SIG-M5 (cell line): ENCODE measurements at places on chromosomes 6 and 20.

DNA sequence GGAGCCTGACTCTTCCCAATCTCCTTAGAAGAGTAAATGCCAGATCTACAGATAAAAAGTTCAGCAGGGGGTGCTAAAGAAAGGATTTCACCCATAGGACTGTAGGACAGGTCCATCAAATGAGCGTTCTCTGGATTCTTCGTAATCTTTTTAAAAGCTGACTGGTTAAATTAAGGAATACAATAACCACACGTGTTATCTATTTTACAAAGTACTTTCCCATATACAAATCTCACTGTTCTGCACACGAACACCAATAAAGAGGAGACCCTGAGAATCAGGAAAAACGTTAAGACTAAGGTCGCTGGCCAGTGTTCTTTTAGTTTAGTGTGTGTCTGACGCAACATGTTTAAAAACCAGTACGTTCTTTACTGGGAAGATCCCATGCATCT is 542 bp downstream of the TUBE1 start:
- DNase-seq, result no peak

DNA sequence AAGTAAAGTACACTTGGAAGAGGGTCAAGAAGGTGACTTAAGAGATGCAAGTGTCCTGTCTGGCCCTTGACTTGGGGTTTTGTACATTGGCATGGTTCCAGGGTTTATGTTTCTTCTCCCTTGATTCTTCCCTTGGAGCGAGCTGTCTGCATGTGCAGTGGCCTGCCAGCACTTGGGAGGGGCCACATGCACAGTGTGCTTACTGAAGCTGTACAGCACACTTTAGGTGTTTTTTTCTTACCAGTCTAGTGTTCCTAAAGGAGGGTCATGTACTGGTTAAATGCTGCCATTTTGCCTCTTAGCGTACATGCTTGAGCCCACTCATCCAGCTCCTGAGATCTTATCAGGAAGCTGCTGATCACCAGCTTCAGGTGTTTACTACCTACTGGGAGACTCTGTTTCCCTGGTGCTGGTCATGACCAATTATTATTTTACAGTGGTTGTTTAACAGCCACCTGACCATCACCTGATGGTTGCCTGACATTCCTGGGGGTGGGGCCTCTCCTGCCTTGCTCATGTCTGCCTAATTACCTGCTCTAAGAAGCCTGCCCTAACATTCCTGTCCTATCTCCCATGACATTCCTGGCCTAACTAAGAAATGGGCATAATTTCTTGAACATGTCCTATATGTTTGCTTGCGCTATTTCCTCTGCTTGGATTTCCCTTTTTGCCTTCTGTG is 182.9 kb downstream of the MCHR2 start:
- no peak for DNase-seq

GRCh38 chr6:132937466-132937906 is 123.1 kb downstream of the RPS12 start:
- DNase-seq, result no peak

DNA sequence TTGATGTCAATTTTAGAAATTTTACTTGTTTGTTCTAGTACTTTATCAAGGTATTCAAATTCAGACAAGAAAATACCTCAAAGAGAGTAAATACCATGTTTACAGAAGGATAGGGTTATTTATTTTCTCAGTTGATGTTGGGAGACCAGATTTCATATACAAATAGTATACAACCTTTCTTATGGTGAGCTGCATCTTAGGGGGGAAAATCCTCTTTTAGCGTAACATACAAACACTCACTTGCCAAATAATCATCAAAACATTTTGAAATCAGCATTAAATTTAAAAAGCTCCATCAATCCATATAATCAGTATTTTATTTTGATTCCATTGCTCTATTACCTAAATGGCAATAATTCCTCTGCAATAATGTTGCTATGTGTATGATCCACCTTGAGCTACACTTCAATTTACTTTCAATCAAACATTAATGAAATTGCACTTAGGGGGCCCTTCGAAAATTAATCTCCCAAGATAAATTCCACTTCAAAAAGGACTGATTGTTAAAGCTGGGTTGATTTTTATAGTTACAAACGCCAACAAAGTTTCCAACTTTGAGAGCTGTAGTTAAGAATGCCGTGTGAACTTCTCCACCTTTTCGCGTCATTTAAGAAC is 2.2 kb downstream of the NKX2-4 start:
- no peak for DNase-seq

DNA sequence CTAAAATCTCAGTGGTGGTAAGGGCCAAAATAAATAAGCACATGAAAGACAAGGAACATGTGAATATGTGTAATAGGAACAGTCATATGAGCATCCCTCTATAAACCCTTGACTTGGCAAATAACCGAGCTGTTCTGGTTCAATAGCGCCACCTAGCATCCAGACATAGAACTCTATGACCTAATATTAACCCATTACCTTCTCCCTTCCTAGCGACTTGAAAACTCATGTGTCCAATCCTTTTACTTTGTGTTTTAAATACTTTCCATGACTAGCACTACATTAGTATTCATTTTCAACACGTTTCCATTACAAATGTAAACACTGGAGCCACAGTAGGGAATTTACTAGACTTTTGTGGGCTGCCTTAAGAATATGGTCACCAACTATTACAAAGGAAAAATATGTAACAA is 279.7 kb downstream of the UST start:
- DNase-seq, result no peak

DNA sequence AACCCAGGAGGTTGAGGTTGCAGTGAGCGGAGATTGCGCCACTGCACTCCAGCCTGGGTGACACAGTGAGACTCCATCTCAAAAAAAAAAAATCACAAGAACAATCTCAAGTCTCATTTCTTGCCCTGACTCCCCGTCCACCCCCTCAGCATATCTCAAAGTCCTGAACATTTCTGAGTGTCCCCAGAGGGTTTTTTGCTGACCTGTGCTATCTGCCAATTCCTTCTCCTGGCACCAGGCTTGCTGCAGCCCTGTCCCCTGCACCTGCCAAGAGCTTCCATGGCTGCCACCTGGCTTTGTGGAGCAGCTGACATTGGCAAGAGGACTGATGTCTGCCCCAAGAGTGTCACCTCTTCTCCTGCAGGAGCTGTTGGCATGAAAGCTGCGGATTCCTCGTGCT is 54.9 kb upstream of the PTPRT start:
- no peak for DNase-seq

GRCh38 chr6:107956181-107956580 is 1.8 kb downstream of the SEC63 start:
- DNase-seq, result no peak

DNA sequence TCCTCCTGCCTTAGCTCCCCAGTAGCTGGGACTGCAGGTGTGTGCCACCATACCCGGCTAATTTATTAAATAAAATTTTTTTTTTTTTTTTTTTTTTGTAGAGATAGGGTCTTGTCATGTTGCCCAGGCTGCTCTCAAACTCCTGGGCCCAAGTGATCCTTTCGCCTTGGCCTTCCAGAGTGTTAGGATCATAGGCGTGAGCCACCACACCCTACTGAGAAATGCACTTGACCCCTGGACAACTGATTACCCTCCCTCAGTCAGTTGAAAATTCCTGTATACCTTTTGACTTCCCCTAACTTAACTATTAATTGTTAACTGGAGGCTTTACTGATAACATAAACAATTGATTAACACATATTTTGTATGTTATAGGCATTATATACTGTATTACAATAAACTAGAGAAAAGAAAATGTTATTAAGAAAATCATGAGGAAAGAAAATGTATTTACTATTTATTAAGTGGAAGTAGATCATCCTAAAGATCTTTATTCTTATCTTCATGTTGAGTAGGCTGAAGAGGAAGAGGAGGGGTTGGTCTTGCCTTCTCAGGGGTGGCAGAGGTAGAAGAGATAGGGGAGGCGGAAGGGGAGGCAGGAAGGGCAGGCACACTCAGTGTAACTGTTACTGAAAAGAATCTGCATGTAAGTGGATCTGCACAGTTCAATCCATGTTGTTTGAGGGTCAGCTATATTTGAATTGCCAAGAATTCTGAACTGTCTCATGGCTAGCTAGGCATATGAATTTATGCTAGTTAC is 104.3 kb downstream of the FARS2 start:
- DNase-seq, result no peak

DNA sequence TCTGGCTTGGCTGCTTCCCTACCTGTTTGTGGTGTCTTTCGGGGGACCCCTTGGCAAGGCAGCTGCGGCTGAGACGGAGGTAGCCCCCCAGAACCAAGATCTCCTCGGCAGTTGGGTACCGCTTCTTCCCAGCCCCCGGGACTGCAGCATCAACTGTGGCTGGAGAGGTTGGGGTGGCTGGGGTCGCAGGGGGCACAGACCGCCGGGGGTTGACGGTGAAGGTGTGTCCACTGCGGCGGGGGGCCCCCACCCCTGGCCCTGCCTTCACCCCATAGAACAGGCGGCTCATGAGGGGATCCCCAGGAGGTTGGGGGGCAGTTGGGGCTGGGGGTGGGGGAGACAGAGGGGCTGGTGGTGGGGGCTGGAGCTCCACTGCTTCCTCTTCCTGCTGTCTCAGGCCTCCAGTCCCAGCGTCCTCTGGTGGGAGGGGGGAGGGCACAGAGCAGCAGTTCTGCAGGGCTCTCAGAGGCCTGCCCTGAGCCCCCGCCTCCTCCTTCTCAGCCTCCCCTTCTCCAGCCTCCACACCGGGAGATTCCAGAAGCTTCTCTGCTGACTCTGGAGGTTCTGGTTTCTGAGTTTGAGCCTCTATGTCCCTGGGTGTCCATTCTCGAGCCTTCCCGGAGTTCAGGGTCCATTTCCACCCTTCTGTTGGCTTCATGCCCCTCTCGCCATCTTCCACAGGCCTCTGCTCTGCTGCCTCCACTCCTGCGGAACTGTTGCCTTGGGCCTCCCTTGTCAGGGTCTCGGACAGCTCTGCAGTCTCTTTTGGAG is 1.9 kb downstream of the PPP1R18 start:
- no peak for DNase-seq

GRCh38 chr6:18025596-18025995 is 38.2 kb upstream of the KIF13A start:
- no peak for DNase-seq

DNA sequence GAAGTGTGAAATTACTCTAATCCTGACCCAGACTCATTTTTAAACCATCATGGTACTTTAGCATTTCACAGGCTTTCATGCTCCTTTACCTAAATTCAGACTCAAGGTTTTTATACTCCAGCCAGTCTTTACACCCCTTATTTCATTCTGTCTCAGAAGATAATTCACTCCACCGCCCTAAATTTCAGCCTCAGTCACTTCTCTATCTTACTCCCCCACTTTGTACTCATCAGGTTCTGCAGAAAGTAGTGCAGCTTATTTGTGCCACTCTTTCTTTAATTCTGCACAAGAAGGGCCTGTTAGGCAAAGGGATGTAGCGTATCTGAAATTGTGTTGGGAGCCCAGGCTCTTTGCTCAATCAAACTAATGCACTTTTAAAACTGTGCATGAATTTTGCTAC is 205.5 kb downstream of the ARHGAP18 start:
- DNase-seq, result no peak

GRCh38 chr6:22152841-22153240 is 144.0 kb downstream of the PRL start:
- DNase-seq, result no peak

DNA sequence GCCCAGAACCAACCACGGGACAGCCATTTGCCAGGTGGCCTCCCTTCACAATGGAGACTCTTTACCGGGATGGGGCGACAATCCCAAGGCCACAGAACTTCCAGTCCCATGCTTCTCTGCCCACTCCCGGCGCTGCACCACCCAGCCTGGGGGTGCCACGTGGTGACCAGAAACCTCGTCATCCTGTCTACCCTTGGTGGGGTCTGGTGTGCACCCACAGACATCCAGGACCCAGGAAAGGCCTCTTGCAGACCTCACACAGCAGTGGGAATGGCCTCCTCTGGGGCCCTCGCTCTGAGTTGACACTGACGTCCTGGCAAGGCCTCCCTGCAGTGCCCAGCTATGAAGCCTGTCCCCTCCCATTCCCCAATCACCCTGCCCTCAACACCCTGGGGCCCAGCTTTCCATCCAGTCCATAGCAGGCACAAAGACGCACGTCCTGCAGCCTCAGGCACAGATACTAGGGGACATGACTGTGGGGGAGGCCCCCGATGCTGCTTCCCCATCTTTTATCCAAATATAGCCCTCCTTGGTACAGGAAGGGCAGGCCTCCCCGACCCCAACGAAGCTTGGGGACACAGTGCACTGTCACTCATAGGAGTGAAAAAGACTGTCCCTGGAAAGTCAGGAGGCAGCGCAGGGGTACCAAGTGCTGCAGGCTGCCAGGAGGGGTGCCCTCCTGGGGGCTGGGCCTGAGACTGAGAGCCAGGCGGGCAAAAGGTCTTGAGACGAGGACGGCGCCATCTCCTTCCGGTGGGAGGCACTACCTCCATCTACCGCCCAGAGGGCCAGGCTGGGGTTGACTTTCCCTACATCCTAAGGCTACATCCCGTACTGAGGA is 7.2 kb downstream of the CST7 start:
- no peak for DNase-seq

DNA sequence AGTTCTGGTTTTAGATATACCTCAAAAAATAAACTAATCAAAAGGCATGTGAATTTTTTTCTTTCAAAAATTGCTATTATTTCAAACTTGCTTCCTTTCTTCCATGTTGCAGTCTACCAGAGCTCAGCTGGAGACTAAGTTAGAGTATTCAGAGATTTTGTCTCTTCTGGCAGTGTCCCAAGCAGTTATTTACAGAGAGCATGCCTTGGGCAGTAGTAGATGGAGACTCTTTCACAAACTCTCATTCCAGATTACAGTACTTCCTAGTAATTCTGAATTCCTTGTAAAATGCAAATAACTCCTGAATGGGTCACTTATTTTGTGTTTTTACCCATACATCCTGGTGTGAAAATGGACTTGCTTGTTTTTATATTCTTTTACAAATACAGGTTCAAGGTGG is 703.4 kb downstream of the EPHA7 start:
- DNase-seq, result no peak

- DNase-seq, result no peak
These were observed 89.2 kb upstream of the STMND1 start for GRCh38 chr6:17012421-17013225.

GRCh38 chr6:24902782-24903181 is 33.0 kb downstream of the RIPOR2 start:
- no peak for DNase-seq

- DNase-seq, result no peak
These were observed 71.9 kb downstream of the FAM120B start for GRCh38 chr6:170378502-170378901.

- DNase-seq, result no peak
These were observed 9.5 kb downstream of the CNKSR3 start for GRCh38 chr6:154500769-154501577.

DNA sequence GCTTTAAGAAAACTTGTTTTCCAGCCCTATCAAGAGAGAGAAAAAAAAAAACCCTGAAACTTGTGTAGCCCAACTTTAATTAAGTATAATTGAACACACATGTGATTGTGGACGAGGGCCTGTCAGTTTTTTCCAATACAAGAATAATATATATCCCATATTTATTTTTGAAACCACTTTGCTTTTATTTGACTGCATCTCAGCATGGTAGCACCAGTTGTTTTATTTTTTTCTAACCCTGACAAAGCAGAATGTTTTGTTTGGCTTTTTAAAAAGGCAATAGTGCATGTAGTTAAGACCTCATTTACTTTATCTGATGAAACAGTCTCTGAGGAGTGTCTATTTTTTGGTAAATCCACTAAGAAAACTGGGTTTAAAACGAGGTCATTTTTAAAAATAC is 257.7 kb downstream of the CDKAL1 start:
- no peak for DNase-seq
